ENCODE measurements at places on chromosomes 2 and 18.

GRCh38 chr2:208366215-208367127 lies 40.1 kb upstream of the PTH2R start:
- DNase-seq: no peak

DNA sequence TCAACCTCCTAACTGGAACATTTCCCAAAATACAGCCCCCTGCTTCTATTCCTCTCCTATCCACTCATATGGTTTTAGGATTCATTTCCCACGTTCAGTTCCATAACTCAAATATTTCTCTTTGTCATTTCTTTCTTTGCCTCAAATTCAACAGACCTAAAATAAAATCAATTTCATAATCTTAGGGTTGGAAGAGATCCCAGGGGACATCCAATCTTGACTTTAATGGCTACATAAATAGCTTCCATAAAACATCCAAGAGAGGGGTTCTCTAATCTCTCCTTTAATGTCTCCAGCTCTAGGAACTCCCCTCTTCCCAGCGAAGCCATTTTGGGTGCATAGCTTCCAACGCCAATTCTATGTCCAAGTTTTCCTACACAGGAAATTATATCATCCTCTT lies 33.8 kb downstream of the RBKS start:
- no peak for DNase-seq

DNA sequence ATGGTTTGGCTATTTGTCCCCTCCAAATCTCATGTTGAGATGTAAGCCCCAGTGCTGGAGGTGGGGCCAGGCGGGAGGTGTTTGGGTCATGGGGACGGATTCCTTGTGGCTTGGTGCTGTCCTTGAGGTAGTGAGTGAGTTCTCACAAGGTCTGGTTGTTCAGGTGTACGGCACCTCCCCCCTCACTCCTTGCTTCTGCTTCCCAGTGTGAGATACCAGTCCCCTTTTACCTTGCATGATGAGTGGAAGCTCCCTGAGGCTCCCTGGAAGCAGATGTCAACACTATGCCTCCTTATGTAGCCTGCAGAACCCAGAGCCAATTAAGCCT lies 232.6 kb downstream of the LDLRAD4 start:
- no peak for DNase-seq

DNA sequence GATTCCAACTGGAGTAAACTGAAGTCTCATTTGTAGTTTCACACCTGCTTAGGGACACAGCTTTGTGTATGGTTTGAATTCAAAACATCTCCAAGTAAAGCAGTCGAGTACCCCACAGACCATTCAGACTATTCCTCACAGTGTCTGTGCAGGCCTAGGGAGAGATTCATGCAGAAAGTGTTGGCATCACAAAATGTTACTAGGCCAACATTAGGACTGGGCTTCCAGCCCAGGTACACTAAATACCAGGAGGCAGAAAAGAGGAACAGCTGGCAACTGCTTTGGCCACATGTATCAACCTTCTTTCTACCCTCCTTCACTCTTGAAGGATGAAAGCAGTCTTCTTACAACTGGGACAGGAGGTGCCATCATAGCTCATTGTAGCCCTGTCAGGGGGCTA lies 270.4 kb upstream of the TMEFF2 start:
- DNase-seq: no peak

GRCh38 chr2:118580651-118581050 lies 266.8 kb downstream of the EN1 start:
- DNase-seq: no peak

GRCh38 chr2:103445347-103445746 lies 683.5 kb downstream of the TMEM182 start:
- no peak for DNase-seq

DNA sequence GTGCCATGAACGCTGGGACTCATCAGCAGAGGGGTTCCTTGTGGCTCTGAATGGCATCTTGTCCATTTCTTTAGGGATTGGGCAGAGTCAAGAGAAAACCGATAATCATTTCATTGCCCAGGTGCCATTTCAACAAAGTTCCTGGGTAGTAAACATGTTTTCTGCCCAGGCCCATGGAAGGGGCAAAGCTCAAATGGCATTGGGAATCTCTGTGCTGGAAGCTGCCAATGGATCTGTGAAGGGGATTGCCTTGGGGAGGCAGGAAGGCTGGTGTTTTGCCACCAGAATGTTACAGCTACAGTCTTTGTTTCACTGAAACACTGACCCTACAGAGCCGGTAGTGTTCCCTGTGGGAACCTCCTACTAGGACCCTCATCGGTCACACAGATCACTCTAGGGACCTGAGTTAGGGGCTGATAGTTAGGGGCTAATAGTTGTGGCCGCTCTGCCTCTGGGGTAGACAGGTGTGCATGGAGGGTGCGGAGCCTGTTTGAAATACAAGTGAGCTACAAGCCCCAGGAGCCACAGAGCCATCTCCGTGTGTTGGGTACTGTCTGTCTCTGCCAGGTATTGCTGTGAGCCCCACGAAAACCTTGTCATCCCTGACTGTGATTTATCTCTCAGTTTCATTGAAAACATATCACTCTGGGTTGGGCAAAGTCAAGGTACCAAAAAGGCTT lies 224.4 kb upstream of the COPS8 start:
- DNase-seq: no peak

GRCh38 chr18:39523281-39523680 lies 1957.7 kb upstream of the CELF4 start:
- DNase-seq: no peak

DNA sequence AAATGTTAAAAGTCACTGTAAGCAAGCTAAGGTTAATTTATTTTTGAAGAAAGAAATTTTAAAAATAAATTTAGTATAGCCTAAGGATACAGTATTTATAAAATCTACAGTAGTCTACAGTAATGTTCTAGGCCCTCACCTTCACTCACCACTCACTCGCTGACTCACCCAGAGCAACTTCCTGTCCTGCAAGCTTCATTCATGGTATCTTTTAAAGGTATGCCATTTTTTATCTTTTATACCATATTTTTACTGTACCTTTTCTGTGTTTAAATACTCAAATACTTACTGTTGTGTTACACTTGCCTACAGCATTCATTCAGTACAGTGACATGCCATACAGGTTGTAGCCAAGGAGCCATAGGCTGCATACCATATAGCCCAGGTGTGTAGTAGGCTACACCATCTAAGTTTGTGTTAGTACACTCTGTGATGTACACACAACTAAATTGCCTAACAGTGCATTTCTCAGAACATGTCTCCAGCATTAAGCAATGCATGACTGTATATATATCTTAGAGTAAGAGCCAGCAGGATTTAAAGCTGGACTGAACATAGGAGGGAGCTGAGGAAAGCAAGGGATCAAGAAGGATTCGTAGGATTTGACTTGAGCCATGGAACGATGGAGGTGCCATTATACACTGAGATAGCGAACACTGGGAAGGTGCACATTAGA lies 83.1 kb upstream of the KLF7 start:
- no peak for DNase-seq

- DNase-seq: no peak
Observed at GRCh38 chr18:48575301-48575657, 36.4 kb downstream of the CTIF start.

DNA sequence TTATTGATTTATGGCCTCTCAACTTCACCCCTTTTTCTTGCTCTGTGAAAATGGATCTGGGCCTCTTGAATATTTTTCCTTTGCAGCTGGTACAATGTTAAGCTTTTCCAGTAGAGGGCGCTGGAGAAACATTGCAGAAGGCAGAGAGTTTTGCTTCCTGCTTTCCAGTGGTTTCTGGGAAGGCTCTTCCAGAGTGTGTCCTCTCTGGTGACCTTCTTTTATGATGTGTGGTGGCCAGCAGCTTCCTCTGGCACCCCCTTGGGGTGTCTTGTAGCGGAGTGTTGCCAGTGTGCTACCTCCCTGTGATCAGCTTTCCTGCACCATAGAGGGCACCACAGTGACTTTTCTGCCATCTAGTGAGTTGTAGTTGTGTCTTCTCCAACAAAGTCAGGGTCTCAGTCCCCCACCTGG lies 25.4 kb upstream of the MGAT5 start:
- no peak for DNase-seq

DNA sequence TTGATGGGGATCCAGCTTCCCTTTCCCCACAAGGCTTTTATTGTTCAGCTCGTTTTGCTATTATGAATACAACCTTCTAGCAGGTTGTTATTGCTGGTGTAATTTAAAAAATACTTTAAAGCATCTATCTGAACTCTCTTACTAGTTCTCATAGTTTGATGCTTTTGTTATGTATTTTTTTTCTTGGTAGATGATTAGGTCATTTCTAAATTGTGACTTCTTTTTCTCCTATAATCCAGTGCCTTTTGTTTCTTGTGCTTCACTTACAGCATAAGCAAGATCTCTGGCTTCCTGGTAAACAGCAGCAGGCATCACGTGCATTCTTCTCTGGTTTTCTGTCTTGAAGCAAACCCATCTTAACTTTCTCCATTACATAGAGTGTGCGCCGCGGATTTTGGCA lies 96.1 kb downstream of the FAM168B start:
- DNase-seq: no peak

DNA sequence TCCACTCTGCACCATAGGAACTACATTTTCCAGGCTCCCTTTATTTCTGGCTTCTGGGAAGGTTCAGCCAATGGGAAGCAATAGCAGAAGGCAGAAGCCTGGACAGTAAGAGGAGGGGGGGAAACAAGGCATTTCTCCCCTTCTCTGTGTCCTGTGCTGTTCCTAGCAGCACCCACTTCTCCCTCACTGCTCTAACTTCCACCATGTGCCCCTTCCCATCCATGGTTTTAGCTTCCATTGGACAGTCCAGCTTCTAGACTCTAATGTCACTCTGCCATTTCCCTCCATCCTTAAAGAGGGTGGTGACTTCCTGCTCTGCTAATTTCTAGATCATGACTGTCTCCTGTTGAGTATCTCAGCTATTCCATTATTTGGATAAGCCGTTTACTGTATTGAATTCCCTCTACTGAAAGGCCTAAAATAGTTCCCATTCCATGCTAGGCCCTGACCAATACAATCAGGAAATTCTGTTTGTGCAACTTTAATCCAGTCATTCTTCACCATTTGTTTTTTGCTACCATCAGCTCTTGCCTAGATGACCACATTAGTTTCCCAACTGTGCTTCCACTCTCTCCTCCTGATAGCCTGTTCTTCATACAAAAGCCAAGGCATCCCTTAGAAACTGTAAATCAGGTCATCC lies 20.8 kb upstream of the LYPD1 start:
- no peak for DNase-seq

GRCh38 chr18:5513947-5514346 lies 29.9 kb downstream of the EPB41L3 start:
- DNase-seq: no peak

DNA sequence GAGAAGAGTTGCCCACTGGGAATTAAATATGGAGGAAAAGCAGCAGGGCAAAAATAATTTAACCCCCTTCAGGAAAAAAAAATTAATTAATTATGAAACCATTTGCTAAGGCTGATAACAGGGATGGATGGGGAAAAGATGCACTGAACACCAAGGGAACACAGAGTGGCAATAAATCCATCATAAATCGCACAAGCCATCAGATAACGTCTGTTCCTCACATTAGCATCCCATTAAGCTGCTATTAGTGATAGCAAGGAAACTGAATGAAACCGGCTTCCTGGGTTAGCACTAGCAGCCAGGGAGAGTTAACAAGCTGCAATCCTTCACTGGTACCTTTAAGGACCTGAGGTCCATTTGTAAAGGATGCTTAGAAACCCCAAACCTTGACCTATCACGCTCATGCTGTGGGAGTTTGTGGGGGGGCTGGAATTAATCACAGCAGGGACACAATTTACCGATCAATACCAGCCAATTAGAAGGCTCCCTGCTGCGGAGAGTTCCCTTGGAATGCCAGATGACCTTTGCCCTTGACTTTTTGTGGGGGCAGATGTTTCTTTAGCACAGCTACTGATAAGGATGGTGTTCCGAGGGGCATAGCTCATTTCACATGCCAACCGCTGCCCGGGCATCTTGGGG lies 175.5 kb upstream of the KLF7 start:
- DNase-seq: no peak

GRCh38 chr2:59665021-59665420 lies 888.4 kb downstream of the BCL11A start:
- no peak for DNase-seq

- no peak for DNase-seq
Observed at GRCh38 chr2:42040643-42041278, 7.1 kb upstream of the PKDCC start.

GRCh38 chr2:30721241-30721640 lies 86.0 kb downstream of the CAPN13 start:
- no peak for DNase-seq

DNA sequence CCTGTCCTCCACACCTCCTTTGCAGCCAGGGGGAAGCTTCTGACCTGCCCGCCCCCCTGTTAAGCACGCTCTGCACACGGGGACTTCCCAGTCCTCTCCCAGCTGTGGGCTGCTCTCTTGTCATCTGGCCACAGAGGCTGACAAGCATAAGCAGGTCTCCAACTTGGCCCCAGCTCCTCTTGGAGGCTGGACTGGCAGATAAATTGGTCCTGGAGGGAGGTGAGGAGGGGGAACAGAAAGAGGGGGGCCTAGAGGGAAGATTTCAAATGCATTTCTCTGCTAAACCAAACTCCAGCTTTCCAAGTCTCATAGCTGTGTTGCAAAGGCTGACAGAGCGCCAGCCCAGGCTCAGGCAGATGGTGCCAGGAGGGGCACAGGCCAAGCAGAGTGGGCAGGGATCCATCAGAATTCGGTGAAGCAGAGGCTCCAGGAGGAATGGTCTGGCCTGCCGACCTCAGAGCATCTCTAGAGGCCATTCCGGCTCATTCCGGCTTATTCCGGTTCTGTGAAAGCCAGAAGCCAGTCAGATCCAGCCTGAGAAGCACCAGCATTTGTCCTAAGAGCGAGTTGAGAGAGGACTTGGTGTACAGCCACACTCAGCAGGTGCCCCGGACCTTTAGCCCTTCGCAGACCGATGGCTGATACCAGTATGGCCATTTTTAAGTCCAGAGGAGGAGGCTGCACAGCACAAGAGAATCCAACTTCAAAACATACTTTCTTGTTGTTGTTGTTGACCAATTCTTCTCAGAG lies 508.9 kb upstream of the MYT1L start:
- no peak for DNase-seq

- no peak for DNase-seq
Observed at GRCh38 chr18:44740000-44740399, 59.3 kb downstream of the SETBP1 start.

GRCh38 chr2:94958245-94958644 lies 67.3 kb upstream of the MAL start:
- DNase-seq: no peak

DNA sequence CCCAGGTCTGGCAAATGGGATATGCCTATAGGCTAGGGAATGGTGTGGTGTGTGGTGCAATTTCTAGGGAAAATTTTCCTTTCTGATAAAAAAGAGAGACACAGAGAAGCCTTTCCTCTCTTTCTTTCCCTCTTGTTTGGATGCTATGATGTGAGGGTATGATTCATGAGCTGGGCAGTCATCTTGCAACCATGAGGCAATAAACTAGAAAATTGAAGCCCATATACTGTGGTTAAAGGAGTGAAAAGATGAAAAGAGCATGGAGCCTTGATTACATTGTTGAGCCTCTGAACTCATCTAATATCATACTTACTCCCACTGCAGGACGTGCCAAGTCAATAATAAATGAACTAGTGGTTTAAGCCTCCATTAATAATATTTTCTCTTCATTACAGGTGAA lies 215.6 kb downstream of the HAUS1 start:
- no peak for DNase-seq

GRCh38 chr2:137957033-137957432 lies 7.2 kb upstream of the HNMT start:
- no peak for DNase-seq

- no peak for DNase-seq
Observed at GRCh38 chr2:53640466-53640865, 127.1 kb upstream of the CHAC2 start.
